ENCODE measurements at places on chromosomes 6 and 20.

DNA sequence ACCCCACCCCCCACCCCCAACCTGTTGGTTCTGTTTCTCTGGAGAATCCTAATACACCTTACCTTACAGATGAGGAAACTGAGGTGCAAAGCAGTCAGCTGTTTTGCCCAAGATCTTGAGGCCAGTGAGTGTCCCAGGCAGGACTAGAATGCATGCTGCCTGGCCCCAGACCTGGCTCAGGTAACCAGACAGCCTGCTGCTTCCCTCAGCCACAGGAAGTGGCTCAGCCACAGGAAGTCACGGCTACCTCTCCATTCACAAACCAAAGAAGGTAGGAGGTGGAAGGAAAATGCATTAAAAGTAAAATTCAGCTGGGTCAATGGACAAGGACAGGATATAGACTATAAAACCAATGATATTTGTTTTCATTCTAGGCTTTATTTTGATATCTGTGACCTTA is 517.6 kb downstream of the CD83 start:
- DNase-seq = no peak

- no peak for DNase-seq
Observed at GRCh38 chr20:59222253-59223181, 58.9 kb downstream of the ZNF831 start.

DNA sequence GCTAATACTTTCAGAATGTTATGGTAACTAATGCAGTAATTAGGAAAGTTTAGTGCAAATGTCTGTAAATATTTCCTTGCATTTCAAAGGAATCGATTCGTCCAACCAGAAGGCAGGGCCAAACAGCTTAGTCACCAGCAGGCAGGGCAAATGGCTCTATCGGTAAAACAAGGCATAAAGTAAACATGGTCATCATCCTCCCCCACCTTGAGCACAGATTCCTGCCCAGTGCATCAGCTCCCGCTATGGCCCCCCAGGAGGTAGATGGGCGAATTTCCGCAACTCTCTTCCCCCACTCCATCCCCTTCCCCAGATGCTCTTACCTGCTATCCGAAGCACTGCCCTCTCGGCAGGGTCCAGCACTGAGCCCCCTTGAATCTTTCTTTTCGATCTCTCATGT is 103.8 kb upstream of the BEND6 start:
- no peak for DNase-seq

DNA sequence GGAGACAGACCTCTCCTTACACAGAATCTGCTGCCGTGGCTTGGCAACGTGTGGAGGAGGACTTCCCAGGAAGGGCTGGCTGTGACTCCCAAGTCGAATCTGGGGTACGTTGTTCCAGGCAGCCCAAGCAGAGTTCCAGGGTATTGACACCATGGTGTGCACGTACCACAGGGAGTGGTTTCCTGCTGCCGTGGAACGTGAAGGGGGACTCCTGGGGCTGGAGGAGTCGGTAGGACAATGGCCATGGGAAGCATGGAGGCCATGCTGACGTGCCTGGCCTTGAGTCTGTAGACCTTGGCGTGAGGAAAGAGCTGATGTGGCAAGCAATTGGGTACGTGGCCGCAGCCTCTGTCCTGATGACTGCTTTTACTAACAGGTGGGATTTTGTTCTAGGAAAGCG is 119.3 kb downstream of the TULP4 start:
- no peak for DNase-seq

DNA sequence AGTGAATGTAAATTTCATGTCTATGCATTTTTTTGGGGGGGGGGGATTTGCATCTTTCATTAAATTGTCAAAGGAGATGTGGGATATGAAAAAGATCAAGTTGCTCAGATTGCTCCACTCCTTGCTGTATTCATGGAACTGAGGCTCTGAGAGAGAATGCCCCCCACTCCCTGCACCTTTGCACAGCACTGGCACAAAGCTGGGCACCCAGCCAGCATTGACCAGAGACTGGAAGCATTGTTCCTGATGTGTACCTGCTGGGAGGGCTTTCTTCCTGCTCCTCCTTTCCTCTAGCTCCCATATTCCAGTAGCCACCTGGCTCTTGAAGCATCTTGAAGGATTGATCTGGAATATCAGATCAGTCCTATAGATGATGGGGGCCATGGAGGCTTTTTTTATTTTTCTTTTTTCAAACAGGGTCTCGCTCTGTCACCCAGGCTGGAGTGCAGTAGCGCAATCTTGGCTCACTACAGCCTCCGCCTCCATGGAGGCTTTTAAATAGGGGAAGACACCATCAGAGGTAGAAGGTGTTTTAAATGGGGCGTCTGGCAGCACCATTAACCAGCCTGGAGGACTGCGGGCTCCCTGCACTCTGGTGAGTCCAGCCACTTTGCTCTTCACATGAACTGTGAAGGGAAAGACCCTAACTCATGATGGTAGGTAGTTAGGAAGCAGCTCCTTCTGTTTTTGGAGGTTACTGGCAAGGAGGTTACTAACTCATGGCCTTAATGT is 10.9 kb downstream of the DUSP15 start:
- no peak for DNase-seq

DNA sequence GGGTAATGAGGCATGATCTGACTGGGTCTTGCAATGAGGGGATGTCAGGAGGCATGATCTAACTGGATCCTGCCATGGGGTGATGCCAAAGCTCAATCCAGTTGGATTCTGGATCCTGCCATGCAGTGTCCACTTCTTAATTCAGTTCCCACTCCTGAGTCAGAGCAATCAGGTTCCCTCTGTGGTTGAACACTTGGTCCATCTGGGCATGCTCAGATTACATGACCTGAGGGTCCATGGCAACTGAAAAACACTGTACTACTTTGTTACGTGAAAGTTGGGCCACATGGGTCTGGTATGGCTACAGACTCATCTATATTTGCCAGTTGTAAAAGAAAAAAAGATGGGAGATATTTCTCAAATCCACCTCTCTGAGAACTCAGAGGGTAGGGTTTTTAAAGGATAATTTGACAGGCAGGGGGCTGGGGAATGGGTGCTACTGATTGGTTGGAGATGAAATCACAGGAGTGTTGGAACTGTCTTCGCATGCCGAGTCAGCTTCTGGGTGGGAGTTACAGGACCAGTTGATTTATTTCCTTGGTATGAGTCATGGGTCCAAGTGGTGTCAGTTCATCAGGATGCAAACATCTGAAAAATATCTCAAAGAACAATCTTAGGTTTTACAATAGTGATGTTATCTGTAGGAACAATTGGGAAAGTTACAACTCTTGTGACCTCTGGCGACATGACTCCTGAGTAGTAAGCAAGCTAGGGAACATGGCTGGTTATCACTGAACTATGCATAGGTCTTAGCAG is 21.6 kb downstream of the C6orf163 start:
- DNase-seq = no peak

GRCh38 chr6:144353871-144354314 is 68.8 kb downstream of the UTRN start:
- DNase-seq = no peak

DNA sequence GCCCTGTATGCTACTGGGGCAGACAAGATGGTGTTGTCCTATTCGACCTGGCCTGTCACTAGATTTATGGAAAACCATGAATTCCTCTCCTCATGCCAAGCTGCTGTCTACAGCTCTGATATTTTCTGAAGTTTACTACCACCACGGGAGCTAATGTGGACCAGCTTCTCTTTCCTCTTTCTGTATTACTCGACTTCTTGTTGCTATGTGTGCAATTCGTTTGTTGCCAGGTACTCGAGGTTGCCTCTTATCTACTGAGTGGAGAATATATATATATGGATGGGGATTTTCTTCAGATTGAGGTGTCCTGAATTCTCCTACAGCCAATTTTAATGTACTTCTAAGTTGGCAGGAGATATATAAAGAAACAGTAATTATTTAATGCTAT is 34.7 kb downstream of the MAN1A1 start:
- no peak for DNase-seq

- DNase-seq = no peak
Observed at GRCh38 chr20:11045412-11046175, 371.8 kb upstream of the JAG1 start.

GRCh38 chr6:32885698-32886286 is 31.8 kb downstream of the PSMB9 start:
- DNase-seq = peak; percentile 35

DNA sequence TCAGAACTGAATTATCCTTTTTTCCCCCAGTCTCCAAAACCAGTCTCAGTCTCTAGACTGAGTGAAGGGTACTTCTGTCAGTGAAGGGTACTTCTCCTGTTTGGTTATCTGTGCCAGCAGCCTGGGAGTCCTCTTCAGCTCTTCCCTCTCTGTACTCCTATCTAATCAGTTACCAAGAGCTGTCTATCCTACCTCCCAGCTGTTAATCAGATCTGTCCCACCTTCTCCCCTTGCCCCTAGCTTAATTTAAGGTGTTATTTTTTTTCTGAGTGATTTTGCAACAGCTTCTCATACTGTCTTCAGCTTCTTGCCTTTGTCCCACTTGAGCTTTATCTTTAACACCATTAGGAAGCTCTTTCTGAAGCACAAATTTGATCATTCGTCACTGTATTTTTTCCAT is 491.9 kb upstream of the SOX4 start:
- no peak for DNase-seq

All from NCI-H1048 (cell line).